ENCODE measurements at places on chromosomes 4 and X.
A peak's percentile ranks its signal among the peaks of the same experiment; 100 is the strongest.

- no peak for DNase-seq
These were observed 8.0 kb upstream of the FGFRL1 start for GRCh38 chr4:1003271-1004070.

- DNase-seq = no peak
These were observed 5.0 kb downstream of the LNX1 start for GRCh38 chr4:53586121-53586816.

GRCh38 chr4:52157641-52158316 lies 106.7 kb downstream of the SPATA18 start:
- DNase-seq = no peak

- DNase-seq = no peak
These were observed 45.8 kb downstream of the ENOX2 start for GRCh38 chrX:130857207-130857606.

DNA sequence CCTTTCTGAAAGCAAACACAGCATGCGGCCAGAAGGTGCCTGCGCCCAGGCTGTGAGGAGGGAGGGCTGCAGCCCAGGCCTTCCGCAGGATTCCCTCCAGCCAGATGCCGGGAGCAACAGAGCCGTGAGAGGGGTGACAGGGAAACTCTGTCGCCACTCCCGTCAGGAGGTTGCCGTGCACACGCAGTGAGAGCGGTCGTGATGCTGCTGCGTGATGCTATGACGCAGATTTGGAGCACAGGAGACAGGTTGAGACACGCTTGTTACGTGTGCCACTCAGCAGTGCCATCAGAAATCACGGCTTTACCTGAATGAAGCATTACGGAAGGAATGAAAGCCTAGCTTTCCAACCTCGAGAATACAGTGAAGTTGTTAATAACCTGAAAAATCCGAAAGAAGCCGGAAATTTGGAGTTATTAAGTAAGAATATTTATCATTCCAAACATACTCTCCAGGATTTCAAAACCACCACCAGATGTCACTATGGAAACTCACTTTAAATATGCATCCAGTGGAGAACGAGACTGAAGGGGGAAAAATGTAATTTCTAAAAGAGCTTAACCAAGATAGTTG lies 54.4 kb downstream of the FAT1 start:
- no peak for DNase-seq

DNA sequence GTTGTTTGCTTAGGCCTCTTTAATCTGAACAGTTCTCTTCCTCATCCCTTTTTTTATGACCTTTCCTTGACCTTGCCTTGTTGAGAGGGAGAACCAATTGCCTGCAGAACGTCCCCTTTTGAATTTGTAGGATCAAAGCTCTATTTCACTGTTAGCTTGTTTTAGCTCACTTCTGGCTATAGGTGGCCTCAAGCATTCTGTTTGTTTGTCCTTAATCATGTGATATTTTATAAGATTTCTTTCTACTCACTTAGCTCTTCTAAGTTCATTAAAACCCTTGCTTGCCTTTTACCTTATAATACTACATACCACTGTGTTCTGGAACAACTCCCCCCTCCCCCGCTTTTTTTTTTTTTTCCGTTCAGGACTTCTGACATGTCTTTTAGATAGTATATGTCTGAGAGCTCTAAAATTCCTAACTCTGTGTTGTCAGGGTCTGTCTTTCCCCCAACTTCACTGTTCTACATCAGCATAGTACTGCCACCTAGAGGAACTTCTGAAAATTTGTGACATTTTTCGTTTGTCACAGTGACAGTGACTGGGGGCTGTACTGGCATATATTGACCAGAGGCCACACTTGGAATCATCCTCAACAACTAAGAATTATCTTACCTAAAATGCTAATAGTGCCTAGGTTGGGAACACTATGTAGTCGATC lies 128.5 kb downstream of the LARP7 start:
- DNase-seq = peak; percentile 37

DNA sequence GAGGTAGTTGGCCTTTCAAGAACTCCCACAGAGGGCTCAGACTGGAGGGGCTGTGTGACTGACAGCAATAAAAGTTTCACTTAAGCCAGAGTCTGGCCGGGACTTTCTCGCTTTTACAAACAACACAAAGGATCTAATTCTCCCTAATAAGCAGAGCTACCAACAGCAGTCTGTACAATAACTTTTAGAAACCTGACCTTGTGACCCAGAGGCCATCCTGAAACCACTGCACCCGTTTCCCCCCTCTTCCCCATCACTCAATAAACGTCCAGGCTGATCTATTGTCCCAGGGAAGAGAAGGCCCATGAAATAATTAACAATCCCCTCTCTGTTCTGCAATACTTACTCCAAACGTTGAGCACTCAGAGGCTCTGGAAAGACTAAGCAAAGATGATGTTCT lies 442.4 kb downstream of the ZIC3 start:
- DNase-seq = no peak

- DNase-seq = no peak
These were observed 2.4 kb downstream of the MAGEA12 start for GRCh38 chrX:152735860-152736511.

DNA sequence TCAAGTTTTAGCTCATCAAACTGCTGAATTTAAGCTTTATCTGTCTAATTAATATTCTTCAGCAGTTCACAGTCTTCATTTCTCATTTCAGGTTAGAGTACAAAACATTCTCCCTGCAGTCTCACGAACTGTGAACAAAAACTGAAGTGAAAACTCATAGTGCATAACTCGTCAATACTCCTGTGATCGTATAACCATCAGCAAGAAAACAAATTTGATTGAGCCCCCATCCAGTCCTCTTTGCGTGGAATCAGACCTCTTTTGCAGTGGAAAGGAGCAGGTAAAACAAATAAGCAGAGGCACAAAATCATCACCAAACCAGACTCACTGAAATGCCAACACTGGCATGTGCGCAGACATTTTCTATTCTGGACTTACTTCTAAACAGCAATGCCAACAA lies 12.7 kb downstream of the ADAM29 start:
- DNase-seq = no peak

DNA sequence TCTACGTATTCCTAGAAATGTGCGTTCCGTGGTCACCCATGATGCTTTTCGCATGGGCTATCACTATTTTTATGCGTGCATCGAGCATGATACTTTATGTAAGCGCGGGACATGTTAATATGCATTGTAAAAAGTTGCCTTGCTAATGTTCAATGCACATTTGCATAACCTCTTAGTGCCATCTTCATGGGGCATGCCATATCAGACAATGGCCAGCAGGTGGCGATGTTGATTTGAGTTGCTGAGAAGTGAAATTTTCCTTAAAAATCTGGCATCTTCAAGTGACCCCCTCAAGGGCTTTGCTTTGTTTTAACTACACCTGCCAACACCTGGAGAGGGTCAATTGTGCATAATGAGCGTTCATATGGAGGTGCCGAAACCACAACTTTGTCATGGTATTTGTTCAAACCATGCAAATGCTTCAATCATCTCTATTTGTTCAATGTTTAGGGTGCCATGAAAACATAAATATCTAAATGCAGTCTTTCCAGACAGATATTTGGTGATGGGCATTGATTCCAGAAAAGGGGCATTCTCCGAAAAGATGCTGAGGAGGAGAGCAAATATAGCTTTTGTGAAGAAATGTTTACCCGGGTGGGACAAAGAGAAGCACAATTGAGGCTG lies 833.9 kb upstream of the PRKX start:
- DNase-seq = no peak

- DNase-seq = no peak
These were observed 193.0 kb downstream of the MGST2 start for GRCh38 chr4:139858436-139859205.

DNA sequence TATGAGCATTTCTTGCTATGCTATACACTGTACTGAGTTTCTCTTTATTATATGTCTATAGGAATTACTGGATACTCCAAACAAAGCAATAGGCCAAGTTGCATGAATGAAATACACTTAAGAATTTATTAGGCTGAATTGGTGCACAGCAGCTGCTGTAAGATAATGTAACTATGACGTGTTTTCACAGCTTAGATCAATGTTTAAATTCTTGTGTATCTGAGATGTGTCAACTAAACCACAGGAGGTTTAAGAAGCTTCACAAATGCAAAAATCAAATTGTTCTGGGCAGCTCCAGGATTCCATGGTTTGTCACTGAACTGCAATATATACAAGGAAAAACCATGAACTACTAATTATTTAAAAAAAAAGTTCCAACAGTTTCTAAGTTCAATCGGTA lies 156.7 kb downstream of the MAPK10 start:
- no peak for DNase-seq

DNA sequence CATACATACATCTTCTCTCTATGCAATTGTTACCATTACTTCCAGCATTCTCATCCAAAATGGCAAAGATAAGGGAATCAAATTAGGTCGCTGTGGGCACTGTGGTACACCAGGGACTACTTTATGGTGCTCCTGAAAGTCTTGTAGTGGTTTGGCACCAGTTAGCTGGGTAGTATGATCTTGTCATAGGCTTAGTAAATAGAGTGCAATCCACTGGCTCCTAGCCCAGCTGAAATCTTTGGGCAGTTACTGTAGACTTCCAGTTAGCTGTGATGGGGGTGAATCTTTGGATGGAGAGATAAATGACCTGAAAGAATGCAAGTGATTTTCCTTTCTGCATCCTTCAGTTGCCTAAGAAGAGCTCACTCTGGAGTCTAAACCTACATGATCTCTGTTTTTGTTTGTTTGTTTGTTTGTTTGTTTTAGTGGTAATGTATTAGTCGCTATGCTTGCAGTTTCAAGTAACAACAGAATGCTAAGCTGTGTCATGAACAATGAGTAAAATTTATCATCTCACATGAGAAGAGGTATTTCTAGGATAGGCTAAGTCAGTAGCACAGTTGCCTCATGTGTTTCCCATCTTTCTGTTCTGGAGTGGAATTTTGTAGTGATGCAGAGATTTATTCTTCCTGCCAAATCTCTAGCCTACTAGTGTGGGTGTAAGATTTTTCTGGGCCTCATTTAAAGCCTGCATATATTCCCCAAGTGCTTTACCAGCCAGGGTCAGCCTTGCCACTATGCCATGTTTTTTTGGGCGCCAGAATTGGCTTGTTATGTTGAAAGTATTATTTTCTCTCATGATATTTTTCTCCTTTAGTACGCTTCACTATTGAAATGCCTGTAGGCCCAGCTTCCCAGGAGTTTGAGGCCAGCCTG lies 24.2 kb downstream of the HERC3 start:
- no peak for DNase-seq

- DNase-seq = no peak
These were observed 49.0 kb upstream of the TRPC3 start for GRCh38 chr4:122000849-122001248.

GRCh38 chr4:129641179-129641578 lies 545.2 kb downstream of the C4orf33 start:
- DNase-seq = no peak

GRCh38 chr4:143701365-143701764 lies 890 bp upstream of the FREM3 start:
- DNase-seq = no peak

Data from HuH-7 (cell line).